ENCODE measurements at places on chromosomes 4 and X. TPM values are rescaled to one million over a fixed set of nuclear protein-coding genes. Genes with fewer than 3 reads are reported as not detected.

DNA sequence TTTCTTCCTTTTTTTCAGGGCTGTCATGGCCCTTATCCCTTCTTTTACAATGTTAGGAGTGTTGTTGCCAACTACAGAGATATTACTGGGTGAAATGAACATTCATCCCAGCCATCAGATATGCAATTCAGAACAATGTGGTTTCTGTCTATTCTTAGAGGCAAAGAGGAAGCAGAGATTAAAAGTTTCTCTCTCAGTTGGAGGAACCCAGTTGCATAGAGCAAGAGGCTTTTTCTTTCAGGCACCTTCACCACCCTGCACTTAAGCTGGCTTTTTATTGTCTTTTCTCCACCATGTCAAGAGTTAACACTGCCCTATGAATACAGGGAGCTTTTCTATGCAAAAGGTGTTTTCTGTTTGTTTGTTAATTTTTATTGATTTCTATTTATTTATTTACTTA, 1559.6 kb upstream of the IGFBP7 start:
- no peaks in the 10 kb centered on the region for H3K27me3 ChIP-seq
- H3K4me3 ChIP-seq: no peak overlapping the region
- H3K27ac ChIP-seq: no peak overlapping the region
- no peaks in the 10 kb centered on the region for H3K36me3 ChIP-seq
- DNase-seq: no peak
- H3K4me1 ChIP-seq: no peaks in the 10 kb centered on the region

DNA sequence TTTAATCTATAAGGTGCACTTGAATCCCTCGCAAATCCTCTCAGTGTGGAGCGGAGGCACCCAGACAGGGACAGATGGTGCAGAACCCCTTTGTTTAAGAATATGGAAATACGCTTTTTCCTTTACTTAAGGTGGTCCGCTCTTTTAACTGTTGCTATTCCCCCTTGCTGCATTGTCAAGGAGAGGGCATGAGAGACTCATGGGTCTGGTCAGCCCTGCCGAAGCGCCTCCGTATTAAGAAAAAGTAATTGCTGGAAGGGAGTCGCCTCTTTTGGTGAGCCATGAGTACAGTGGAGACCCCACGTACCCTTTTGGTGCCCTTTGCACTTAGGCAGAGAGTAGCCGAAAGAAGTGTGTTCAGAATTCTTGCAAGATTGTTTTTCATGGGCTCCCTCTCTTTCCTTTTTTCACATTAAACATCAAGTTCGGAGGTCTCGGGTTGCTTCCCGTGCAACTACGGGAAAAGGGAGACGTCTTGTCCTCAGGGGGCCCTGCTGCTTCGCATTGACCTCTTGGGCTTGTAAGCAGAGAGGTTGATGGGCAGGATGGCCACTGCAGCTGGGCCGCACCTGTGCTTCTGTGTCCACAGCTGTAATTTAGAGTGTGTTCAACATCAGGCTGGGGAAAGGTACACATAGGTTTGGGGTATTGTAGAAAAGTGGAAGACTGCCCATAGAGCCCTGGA, 109.6 kb downstream of the SPRY1 start:
- peak overlapping the region; percentile 97 for H3K27ac ChIP-seq
- H3K27me3 ChIP-seq: no peaks in the 10 kb centered on the region
- peaks cover 18% of the 10 kb centered on the region for H3K4me1 ChIP-seq
- peak; percentile 66 for DNase-seq
- peak overlapping the region; percentile 65 for H3K4me3 ChIP-seq

GRCh38 chr4:93684571-93684970, 144.0 kb upstream of the ATOH1 start:
- no peaks in the 10 kb centered on the region for H3K36me3 ChIP-seq
- DNase-seq: no peak
- no peak overlapping the region for H3K27ac ChIP-seq
- no peak overlapping the region for H3K4me3 ChIP-seq
- H3K27me3 ChIP-seq: no peaks in the 10 kb centered on the region

DNA sequence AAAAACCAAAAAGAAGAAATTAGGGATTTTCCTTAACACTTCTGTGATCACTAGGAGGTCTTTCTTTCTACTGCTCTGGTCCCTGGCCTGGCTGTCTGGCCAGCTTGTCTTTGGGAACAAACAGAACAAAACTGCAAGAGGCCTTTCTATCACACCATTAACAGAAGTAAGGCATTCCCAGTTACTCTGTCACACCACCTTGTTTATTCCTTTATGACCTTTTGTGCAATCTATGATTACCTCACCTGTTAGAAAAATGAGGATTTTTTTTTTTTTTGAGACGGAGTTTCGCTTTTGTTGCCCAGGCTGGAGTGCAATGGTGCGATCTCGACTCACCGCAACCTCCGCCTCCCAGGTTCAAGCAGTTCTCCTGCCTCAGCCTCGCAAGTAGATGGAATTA, 3.0 kb downstream of the METAP1 start:
- no peaks in the 10 kb centered on the region for H3K36me3 ChIP-seq
- H3K4me3 ChIP-seq: no peak overlapping the region
- H3K27ac ChIP-seq: no peak overlapping the region
- no peak for DNase-seq

DNA sequence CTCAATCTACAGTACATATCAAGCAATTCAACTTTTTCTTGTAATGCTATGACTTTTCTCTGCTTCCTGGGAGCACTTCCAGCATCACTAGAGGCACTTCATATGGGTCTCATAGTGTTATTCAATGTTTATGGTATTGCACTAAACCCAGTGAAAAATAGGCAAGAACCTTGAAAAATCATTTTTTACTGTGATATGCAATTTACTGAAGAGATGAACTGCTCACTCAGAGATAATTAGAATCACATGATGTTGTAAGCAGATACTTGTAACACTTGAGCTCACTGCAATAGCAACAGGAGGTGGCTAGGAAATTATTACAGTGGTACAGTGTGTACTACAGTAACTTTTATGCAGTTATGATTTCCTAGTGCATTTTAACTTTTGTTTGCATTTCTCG, 93.3 kb downstream of the RASGEF1B start:
- no peaks in the 10 kb centered on the region for H3K27me3 ChIP-seq
- no peak overlapping the region for H3K4me3 ChIP-seq
- H3K4me1 ChIP-seq: no peaks in the 10 kb centered on the region
- no peaks in the 10 kb centered on the region for H3K36me3 ChIP-seq

DNA sequence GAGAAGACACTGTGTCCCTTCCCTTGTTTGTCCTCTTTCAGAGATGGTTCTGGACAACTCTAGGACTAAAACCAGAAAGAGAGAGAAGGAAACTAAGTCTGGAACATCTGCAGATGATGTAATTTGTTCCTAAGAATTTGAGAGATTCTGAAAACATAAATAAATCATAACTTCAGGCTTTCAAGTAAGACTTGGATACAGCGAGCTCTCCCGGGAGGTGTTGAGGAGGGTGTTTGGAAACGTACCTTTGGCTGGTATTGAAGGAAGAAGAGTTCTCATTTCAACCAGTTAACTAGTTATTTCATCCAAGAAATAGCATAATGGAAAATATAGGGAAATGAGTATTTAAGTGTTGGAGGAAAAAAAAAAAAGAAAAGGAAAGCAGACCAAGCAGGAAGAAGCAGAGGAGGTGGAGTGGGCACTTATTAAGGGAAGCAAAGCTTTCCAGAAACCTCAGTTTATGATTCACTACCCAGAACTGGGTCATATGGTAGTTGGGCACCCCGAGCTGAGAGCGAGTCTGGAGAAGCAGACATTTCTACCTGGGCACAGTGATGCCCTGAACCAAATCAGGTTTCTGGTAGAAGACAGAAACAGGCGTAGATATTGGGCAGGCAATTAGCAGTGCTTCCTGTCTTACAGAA, 26.9 kb downstream of the CCNG2 start:
- peak; percentile 62 for DNase-seq
- H3K27ac ChIP-seq: no peak overlapping the region
- no peaks in the 10 kb centered on the region for H3K36me3 ChIP-seq
- H3K4me3 ChIP-seq: no peak overlapping the region

- H3K27ac ChIP-seq: no peak overlapping the region
- H3K4me3 ChIP-seq: no peak overlapping the region
- peaks cover 8% of the 10 kb centered on the region for H3K36me3 ChIP-seq
- DNase-seq: peak; percentile 26
- peaks cover 16% of the 10 kb centered on the region for H3K27me3 ChIP-seq
Measured at GRCh38 chrX:50081282-50081889, 119.4 kb downstream of the AKAP4 start.

DNA sequence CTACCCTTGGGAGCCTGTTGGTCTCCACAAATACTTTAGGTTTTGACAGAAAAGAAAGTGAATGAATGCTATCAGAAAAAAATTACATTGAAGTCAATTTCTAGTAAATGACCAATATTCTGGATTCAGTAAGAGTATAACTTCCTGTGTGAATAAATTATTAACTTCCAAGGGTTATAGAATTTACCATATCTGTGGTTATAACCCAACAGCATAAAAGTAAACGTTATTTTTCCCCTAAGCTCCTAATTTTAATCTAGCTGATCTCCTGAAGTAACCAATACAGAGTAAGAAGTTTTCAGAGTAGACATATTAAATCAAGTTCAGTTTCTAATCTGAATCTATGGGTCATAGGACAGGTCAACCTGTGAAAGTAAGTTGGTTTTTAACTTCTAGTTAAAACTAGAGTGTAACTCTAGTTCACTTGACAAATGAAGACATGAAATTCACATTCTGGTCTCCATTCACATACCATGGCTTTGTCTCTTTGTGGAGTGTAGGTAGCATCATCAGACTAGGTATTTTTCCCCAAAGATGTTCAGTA, 22.8 kb downstream of the DTHD1 start:
- H3K27ac ChIP-seq: no peak overlapping the region
- H3K27me3 ChIP-seq: no peaks in the 10 kb centered on the region
- DNase-seq: no peak
- H3K4me3 ChIP-seq: no peak overlapping the region
- no peaks in the 10 kb centered on the region for H3K36me3 ChIP-seq

DNA sequence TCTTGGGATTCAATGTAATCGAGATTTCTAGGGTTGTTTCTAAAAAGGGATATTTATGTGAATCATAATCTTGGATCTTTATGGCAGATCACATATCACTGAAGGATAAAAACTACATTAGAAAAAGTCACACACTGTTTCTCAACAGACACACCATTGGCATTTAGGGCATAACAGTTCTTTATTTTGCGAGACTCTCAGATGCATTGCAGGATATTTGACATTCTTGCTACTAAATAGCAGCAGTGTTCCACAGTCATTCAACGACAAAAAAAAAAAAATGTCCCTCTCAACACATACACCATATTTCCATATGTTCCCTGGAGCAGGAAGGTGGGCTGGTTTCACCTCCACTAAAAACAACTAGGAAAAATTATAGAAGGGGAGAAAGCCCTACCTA, 243.4 kb upstream of the PCDH18 start:
- no peaks in the 10 kb centered on the region for H3K27me3 ChIP-seq
- H3K4me3 ChIP-seq: no peak overlapping the region
- H3K4me1 ChIP-seq: peaks cover 2% of the 10 kb centered on the region
- DNase-seq: no peak

- DNase-seq: no peak
- H3K4me1 ChIP-seq: peaks cover 22% of the 10 kb centered on the region
- peak overlapping the region; percentile 35 for H3K4me3 ChIP-seq
- H3K27me3 ChIP-seq: peaks cover 56% of the 10 kb centered on the region
- H3K27ac ChIP-seq: no peak overlapping the region
Measured at GRCh38 chr4:108166038-108166437, 2.7 kb downstream of the LEF1 start.

- no peak for DNase-seq
- no peak overlapping the region for H3K27ac ChIP-seq
- no peak overlapping the region for H3K4me3 ChIP-seq
- peaks cover 21% of the 10 kb centered on the region for H3K27me3 ChIP-seq
- no peaks in the 10 kb centered on the region for H3K36me3 ChIP-seq
Measured at GRCh38 chrX:8037593-8038348, 110.6 kb upstream of the PNPLA4 start.

The USP51 gene
- 4.1 TPM for total RNA-seq

The CLNK gene
- 0.04 TPM for total RNA-seq

The RTL9 gene
- total RNA-seq: 0.80 TPM

The NUDT11 gene
- 4.7 TPM for total RNA-seq

The TLL1 gene
- total RNA-seq: 3.9 TPM

The USP17L24 gene
- total RNA-seq: not detected

The AMBN gene
- not detected for total RNA-seq

Measured in muscle of leg (tissue), 16 donors.